ENCODE measurements at places on chromosomes 2 and 18. TPM values are rescaled to one million over a fixed set of nuclear protein-coding genes. Genes with fewer than 3 reads are reported as not detected.

TPO gene
- not detected for total RNA-seq

TEKT4 gene
- not detected for total RNA-seq

ARID5A gene
- total RNA-seq = 6.4 TPM

PTPRM gene
- total RNA-seq = 38.7 TPM

PCGF1 gene
- 28.2 TPM for total RNA-seq

SAG gene
- not detected for total RNA-seq

RTP5 gene
- not detected for total RNA-seq

SETBP1 gene
- 5.2 TPM for total RNA-seq
